ENCODE measurements at places on chromosomes 16 and 17. TPM values are rescaled to one million over a fixed set of nuclear protein-coding genes. Genes with fewer than 3 reads are reported as not detected.

DNA sequence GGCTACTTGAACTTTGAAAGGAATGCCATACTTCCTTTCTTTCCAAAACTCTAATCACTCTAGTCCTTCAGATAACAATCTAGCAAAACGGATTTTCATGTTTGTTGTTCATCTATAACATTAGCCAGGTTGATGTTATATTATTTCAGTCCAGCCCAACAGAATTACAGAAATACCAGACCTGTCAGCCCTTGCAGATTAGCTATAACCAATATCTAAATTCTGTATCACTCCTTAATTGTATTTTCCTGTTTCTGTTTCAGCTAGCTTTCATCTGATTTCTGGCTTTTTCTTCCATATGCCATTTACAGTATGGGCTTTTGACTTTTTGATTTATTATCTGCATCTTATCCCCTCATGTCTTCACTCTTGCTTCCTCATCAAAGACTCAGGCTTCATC, 479.8 kb upstream of the CDH8 start:
- no peak for DNase-seq

GRCh38 chr17:76383546-76384221, 725 bp upstream of the SPHK1 start:
- no peak for DNase-seq

The TEKT1 gene
- not detected for total RNA-seq

DNA sequence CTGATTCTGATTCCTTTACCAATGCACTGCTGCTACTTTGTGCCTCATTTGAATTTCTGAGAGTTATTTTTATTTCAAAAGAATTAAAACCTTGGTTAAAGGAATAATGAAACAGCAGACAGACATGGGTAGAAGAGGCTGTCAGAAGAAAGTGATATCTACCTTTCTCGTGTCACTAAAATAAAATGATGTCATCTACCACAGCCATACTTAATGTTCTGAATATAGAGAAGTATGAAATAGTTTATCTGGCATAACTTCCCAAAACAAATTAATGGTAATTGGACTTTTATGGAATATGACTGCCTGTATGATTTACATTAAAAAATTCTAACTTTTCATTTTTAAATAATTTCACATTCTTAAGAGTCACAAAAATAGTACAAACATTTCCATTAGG, 52.5 kb downstream of the EFCAB13 start:
- DNase-seq: no peak

The STAT5B gene
- 124 TPM for total RNA-seq

The PSME3 gene
- total RNA-seq: 74.6 TPM

- DNase-seq: no peak
Measured at GRCh38 chr16:77781091-77781490, 7.3 kb upstream of the VAT1L start.
